ENCODE measurements at places on chromosomes 5 and 9.

DNA sequence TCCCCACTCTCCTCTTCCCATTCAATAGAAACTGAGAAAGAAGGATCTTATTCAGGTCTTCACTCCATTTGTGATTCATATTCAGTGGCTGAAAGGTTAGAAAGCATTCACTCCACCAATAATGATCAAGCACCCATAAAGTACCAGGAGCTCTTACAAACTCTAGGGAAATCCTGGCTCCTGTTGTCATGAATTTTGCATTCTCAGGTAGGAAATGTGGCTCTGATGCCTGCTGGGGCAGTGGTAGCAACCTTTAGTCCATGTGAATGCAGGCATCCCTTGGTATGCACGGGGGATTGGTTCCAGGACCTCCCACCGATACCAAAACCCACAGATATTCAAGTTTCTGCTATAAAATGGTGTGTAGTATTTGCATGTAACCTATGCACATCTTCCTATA is 3.6 kb upstream of the RORB start:
- no peak for DNase-seq

- DNase-seq: no peak
Measured at GRCh38 chr5:140600096-140600495, 32.9 kb downstream of the CD14 start.

DNA sequence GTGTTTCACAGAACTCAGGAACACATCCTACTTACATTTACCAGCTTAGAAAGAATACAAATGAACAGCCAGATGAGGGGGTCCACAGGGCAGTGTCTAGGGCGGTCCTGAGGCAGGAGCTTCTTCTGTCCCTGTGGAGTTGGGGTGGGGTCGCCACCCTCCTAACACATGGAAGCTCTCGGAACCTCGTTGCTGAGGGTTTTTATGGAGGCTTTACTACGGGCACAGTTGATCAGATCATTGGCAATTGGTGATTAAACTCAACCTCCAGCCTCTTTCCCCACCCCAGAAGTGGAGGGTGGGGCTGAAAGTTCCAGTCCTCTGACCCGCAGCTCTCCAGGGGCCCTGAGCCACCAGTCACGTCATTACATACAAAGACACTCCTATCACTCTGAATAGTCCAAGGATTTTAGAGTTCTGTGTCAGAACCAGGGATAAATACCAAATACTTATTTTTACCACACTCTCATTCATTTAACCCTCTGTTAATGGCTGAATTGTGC is 156.9 kb downstream of the COL23A1 start:
- DNase-seq: no peak

GRCh38 chr9:124830593-124830992 is 22.7 kb upstream of the WDR38 start:
- DNase-seq: no peak

DNA sequence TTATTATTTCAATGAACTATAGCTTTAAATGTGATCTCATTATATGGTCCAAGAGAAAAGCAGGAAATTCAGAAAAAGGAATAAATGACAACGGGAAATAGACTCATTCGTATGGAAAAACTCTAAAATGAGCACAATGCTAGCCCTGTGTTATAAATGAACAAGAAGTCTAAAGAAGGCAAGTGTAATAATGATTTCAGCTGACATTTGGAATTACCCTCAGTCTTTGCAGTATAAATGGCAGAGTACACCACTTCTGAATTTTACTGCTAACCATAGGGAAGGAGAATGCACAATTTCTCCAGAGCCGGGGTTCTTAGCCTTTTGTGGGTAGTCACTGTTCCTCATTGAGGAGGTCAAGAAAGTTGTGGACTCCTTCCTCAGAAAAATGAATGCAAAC is 93.1 kb downstream of the ANKRD55 start:
- DNase-seq: no peak

DNA sequence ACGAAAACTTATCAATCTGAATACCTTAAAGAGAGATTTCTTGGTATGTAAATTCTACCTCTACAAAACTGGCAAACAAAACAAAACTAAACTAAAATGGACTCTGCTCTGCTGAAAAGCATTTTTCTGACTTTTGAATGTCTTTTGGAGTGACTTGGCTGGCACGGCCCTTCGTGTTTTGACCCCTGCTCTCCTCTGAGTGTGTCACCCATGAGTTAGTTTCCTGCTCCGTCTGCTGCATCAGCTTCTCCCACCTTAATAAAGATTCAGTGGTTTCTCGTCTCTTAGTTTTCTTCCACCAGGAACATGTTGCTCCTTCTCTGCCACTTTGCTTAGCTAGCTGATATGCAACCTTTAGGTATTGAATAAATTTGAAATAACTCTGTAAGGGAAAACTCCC is 1084.0 kb upstream of the CDH18 start:
- no peak for DNase-seq

DNA sequence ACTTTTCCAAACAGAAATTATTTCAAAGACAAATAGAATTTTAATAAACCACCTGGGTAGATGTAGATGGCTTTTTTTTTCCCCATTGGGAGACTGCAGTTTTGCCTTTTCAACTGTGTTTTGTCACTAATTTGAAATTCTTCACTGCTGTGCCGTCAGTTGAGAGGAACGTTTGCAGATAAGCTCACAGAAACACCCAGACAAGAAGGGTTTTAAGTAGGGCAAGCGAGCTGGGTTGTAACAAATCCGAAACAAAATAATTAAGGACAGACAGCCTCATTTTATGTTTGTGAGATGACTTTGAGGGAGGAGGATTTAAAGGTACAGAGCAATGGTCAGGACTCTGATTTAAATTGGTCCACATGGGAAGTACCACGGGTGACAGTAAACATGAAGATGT is 155.1 kb upstream of the NTRK2 start:
- no peak for DNase-seq

DNA sequence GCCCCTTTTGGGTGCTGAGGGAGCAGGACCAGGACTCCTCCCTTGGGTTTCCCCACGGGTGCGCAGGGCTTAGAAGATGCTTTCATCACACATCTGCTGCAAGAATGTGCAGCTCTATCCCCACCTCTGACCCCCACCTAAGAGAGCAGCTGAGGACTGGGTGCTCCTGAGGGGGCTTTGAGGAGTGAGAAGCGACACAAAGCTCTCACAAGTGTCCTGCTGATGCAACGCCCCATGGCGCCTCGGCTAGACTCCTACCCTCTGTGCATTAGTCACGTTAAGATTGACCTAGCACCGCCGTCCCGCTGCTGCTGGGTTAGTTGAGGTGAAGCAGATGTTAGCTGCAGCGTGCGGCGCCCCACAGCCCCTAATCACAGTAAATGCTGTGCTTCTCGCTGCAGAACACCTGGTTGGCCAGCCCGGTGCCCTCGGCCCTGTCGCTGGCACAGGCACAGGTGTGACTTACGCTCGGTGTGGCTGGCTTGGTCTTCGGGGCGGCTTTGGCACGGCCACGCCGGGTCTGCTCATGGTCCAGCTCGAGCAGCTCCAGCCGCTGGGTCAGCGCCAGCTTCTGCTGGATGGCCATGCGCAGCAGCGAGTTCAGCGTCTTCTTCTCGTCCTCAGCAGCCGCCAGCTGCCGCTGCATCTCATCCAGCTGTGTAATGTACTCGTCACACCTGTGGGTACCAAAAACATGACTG is 45.0 kb upstream of the IPPK start:
- no peak for DNase-seq

- DNase-seq: no peak
Measured at GRCh38 chr5:159797261-159797970, 118.9 kb upstream of the ADRA1B start.

DNA sequence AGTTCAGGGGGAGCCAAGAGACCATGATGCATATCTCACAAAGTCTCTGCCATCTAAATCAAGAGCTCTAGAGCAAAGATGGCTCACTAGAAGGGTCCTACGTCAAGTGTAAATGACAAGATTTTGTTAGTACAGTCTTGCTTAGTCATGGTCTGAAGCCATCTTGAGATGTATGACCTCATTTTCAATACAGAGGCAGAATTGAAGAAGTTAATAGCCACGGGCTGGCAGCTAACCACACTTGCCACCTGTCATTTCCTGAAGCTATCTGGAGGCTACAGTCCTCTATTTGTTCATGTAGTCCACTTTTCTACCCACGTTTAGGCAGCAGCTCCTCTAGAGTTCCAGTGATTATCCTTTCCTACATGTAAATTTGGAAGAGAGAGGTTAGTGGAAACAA is 231.7 kb upstream of the CDH12 start:
- DNase-seq: no peak

- no peak for DNase-seq
Measured at GRCh38 chr9:128089299-128089698, 21.3 kb downstream of the SLC25A25 start.

DNA sequence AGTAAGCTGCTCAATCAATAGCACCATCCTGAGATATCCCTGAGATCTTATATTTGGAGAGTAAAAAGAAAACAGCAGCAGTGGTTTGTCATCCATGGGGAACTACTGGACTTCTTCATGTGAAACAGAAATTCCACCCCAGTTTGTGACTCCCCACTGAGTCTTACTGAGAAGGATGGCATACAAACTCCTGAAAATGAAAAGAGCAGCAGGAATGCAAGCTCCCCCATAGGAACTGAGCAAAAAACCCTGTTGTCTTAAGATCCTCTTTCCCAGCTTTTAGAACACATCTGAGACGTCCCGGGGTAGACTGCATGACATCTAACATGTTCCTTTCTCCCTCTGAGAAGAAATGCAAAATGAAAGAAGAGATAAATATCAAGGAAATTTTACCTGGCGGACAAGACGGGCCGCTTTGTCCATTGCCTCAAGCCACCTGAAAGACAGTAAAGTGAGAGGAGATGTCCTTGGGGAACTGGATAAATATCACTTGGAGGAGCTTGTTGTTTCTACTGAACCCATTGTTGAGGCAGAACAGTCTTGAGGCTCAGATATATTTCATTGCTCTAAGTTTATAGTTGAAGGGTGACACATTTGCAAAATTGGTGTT is 117.1 kb downstream of the NUDT12 start:
- no peak for DNase-seq

- DNase-seq: no peak
Measured at GRCh38 chr5:122870219-122870856, 24.9 kb downstream of the SNX24 start.

GRCh38 chr9:114452219-114453165 is 52.8 kb downstream of the WHRN start:
- DNase-seq: no peak

DNA sequence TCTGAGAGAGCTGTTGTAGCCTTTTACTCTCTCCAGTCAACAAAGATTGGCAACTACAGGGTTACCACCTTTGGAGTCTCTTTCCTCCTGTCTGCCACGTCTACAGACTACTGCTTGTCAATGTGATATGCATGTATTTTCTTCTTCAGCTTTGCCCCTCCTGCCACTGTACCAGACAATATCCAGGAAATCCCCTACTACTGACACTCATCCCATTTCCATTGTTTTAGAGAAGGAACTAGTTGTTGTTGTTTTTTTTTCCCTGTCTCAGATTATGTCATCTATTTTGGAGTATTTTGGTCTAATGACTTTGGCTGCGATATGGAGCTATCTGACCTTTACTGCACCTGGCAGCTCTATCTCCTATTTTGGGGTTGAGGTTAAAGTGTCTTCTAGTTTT is 50.1 kb upstream of the MACIR start:
- no peak for DNase-seq

DNA sequence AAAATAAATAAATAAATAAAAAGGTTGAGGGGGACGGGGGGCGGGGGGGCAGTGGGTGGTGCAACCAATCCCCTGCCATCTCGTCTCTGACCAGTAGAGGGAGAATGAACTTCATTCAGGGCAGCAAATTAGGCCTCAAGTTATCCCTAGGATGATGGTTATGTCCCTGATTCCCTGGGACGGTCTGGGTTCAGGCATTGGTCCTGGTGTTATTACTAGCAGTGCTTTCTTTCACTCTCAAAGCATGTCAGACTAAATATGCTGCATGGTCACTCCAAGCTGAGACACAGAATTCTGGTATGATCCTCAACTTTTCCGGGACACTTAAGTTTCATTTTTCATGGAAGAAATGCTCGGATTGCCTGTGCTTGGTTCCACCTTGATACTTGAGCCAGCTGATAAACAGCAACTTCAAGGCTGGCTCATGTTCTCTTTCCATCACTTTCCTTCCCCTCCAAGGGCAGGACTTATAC is 59.4 kb downstream of the DAP start:
- no peak for DNase-seq

DNA sequence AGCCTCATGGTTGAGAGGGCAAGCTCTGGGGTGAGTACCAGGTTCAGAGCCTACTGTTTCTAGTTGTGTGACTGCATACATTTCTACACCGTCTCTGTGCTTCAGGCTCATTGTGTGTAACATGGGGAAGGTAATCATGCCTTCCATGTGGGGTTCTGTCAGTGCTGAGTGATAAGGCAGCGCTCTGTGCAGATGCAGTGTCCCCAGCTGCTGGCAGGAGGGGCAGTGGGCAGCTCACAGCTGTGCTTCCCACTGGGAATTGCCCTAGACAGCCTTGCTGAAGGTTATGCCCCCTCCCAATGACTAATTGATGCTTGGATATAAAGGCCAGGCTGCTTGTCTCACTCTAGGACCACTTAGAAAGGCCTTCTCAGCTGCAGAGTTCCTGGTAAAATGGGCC is 121.8 kb upstream of the SAP30L start:
- no peak for DNase-seq
